ENCODE measurements at places on chromosomes 1 and 21. TPM values are rescaled to one million over a fixed set of nuclear protein-coding genes. Genes with fewer than 3 reads are reported as not detected.
A peak's percentile ranks its signal among the peaks of the same experiment; 100 is the strongest.

DNA sequence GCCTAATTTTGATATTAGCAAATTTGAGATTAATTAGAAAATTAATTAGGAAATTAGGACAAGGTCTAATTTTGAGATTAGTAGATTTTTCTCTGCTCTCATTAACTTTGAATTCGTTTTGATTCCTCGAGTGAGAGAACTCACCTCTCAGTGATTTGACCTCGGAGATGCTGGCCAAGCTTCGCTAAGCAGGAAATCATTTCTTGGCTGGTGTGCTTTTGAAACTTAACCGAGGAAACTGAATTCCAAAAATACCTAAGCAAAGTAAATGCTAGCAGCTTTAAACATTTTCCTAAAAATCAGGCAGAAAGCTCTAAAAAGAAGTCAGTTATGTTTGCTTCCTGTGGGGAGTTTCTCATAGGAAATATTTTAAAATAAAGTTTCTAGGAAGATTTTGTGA, 34.9 kb downstream of the CDC14A start:
- no peaks in the 10 kb centered on the region for H3K27me3 ChIP-seq
- peaks cover 2% of the 10 kb centered on the region for H3K4me1 ChIP-seq
- peak overlapping the region; percentile 7 for H3K4me3 ChIP-seq

DNA sequence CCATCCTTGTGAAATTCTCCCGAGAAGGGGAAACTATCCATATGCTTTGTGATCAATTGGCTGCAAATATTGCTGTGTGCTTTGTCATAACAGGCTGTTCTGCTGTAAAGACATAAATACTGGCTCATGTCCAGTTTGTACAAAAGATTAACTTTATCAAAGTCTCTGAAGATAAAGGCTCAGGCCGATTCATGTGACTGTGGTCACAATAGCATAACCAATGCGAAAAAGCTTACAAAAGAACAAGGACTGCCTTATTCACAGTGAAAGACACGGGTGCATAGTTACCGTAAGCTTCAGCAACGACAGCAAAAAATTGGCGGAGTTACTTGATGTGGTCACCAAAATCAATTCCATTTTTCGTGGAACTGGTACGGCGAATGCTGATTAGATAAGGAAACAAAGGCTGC, 173.6 kb upstream of the CHRM3 start:
- H3K36me3 ChIP-seq, result no peaks in the 10 kb centered on the region
- no peak overlapping the region for H3K27ac ChIP-seq
- no peaks in the 10 kb centered on the region for H3K4me1 ChIP-seq
- no peak overlapping the region for H3K4me3 ChIP-seq

- H3K27me3 ChIP-seq, result peaks cover 91% of the 10 kb centered on the region
- peaks cover 9% of the 10 kb centered on the region for H3K4me1 ChIP-seq
- DNase-seq, result no peak
- H3K4me3 ChIP-seq, result no peak overlapping the region
- no peaks in the 10 kb centered on the region for H3K36me3 ChIP-seq
- no peak overlapping the region for H3K27ac ChIP-seq
These were observed 3.2 kb downstream of the DMBX1 start for GRCh38 chr1:46492871-46493270.

GRCh38 chr1:106063510-106063909, 993.0 kb upstream of the PRMT6 start:
- H3K4me1 ChIP-seq, result no peaks in the 10 kb centered on the region
- H3K36me3 ChIP-seq, result no peaks in the 10 kb centered on the region
- H3K27me3 ChIP-seq, result no peaks in the 10 kb centered on the region

DNA sequence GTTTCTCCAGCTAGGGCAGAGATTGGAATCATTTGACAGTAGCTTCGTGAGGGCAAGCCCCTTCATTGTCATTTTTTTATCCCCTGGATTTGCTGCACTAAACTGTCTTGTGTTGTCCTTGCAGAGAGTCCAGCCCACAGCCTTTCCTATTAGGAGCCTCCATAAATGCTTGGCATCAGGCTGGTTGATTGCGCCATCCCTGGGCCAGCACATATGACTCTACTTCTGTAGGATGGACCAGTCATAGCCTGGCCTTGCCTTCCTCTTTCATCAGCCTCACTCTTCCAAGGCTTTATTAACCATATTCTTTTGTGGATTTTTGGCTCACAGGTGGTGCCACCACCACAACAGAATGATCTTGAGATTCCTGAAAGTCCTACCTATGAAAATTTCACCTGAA, 31.4 kb downstream of the LY9 start:
- H3K36me3 ChIP-seq, result no peaks in the 10 kb centered on the region
- no peak overlapping the region for H3K27ac ChIP-seq
- no peaks in the 10 kb centered on the region for H3K4me1 ChIP-seq
- DNase-seq, result no peak
- peaks cover 8% of the 10 kb centered on the region for H3K27me3 ChIP-seq

DNA sequence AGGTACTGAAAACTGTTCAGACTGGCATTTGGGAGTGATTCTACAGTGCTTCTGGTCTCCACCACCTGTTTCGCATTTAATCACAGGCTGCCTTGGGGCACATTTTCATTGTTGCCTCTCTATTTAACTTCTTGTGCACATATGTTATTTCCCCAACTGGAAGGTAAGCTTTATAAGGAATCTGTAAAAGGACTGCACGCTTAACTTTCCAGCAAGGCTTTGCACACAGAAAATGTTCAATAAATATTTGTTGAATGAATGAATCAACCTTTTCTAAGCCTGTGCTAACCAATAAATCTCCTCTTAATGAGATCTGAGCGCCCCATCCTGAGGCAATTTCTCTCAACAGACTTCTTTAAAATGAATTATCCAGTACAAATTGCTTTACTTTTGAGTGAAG, 84.3 kb upstream of the ARHGAP29 start:
- peaks cover 79% of the 10 kb centered on the region for H3K4me1 ChIP-seq
- DNase-seq, result no peak
- no peak overlapping the region for H3K4me3 ChIP-seq

- no peaks in the 10 kb centered on the region for H3K27me3 ChIP-seq
- H3K36me3 ChIP-seq, result no peaks in the 10 kb centered on the region
- H3K27ac ChIP-seq, result no peak overlapping the region
- H3K4me3 ChIP-seq, result no peak overlapping the region
These were observed 62.2 kb upstream of the WLS start for GRCh38 chr1:68294367-68295066.

DNA sequence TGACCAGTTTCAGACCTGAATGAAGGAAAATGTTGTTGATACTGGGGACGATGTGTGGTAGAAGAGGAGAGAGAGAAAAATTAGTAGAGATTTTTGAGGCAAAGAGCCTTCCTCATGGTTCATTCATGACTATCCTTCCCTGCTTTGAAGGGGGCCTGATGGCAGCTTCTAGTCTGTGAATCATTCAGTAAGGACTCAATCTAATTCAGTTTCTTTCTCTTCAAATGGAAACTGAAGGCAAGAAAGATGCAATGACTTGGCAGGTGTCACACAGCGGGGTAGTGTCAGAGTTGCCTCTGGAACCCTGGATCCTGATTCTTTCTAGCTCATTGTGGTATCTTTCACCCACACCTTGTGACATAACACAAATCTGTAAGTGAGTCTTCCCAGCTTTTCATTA, 14.9 kb upstream of the CD5L start:
- DNase-seq, result no peak
- no peaks in the 10 kb centered on the region for H3K36me3 ChIP-seq

- no peaks in the 10 kb centered on the region for H3K36me3 ChIP-seq
These were observed 102.8 kb upstream of the WNT4 start for GRCh38 chr1:22245726-22246125.

DNA sequence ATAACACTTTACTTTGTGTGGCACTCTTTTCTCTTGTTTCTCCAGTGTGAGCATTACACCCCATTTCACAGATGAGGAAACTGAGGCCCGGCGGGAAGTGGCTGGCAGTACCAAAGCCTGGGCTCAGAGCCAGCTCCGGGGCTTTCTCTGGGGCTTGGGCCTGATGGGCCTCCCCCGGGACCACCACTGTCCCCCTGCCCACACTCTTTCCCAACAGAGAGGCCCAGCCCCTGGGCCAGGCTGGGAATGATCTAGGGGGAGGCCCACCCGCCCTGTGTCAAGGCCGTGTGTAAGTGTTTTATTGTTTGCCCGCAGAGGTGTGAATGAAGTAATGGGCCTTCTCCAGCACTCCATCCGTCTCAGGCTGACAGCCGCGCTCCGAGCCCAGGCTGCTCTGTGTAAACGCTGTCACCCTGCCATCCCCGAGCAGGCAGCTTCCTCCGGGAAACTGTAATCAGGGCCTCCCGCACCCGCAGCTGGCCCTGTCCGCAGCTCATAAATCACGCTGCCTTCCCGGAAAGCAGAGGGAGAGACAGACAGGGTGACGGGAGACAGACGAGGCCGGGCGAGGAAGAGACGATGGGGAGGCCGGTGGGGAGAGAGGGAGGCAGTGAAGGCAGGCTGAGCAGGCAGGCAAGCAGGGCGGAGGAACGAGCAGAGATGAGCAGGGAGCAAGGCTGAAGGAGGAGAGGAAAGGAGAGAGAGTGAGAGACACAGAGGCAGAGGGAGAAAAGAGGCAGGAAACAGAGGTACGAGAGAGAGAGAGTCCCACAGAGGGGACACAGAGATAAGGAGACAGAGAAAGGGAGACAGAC, 109.7 kb upstream of the ZBTB40 start:
- no peak for DNase-seq
- H3K4me3 ChIP-seq, result no peak overlapping the region
- H3K27me3 ChIP-seq, result peaks cover 90% of the 10 kb centered on the region
- no peaks in the 10 kb centered on the region for H3K36me3 ChIP-seq
- no peak overlapping the region for H3K27ac ChIP-seq

GRCh38 chr1:7046891-7047290, 261.6 kb downstream of the CAMTA1 start:
- H3K36me3 ChIP-seq, result no peaks in the 10 kb centered on the region
- H3K4me1 ChIP-seq, result no peaks in the 10 kb centered on the region
- no peak overlapping the region for H3K27ac ChIP-seq
- no peak for DNase-seq
- H3K27me3 ChIP-seq, result peaks cover 11% of the 10 kb centered on the region

GRCh38 chr1:163436140-163436812, 114.5 kb downstream of the NUF2 start:
- H3K4me3 ChIP-seq, result no peak overlapping the region
- H3K27me3 ChIP-seq, result peaks cover 13% of the 10 kb centered on the region
- no peaks in the 10 kb centered on the region for H3K36me3 ChIP-seq

DNA sequence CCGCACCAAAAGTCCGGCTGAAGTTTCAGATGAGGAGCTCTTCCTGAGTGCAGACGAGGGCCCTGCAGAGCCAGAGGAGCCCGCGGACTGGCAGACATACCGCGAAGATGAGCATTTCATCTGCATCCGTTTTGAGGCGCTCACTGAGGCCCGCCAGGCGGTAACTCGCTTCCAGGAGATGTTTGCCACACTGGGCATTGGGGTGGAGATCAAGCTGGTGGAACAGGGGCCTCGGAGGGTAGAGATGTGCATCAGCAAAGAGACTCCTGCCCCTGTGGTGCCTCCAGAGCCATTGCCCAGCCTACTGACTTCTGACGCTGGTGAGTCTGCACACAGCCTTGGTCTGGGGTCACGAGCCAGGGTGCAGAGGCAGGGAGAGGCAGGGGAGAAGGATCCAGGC, 84.7 kb downstream of the TRIM11 start:
- H3K36me3 ChIP-seq, result no peaks in the 10 kb centered on the region
- no peaks in the 10 kb centered on the region for H3K27me3 ChIP-seq
- no peak for DNase-seq
- no peak overlapping the region for H3K27ac ChIP-seq

GRCh38 chr1:111420377-111420776, 7.2 kb downstream of the OVGP1 start:
- no peak overlapping the region for H3K4me3 ChIP-seq
- no peaks in the 10 kb centered on the region for H3K27me3 ChIP-seq
- no peak for DNase-seq
- no peak overlapping the region for H3K27ac ChIP-seq
- H3K4me1 ChIP-seq, result no peaks in the 10 kb centered on the region

Gene RXRG
- 1.8 TPM for total RNA-seq

Gene CR1
- total RNA-seq, result 1.8 TPM

Gene UBL4B
- total RNA-seq, result not detected

Gene FAM110D
- total RNA-seq, result 3.0 TPM

Data from heart right ventricle (tissue), 16 donors.